ENCODE measurements at places on chromosomes 1 and 21.

DNA sequence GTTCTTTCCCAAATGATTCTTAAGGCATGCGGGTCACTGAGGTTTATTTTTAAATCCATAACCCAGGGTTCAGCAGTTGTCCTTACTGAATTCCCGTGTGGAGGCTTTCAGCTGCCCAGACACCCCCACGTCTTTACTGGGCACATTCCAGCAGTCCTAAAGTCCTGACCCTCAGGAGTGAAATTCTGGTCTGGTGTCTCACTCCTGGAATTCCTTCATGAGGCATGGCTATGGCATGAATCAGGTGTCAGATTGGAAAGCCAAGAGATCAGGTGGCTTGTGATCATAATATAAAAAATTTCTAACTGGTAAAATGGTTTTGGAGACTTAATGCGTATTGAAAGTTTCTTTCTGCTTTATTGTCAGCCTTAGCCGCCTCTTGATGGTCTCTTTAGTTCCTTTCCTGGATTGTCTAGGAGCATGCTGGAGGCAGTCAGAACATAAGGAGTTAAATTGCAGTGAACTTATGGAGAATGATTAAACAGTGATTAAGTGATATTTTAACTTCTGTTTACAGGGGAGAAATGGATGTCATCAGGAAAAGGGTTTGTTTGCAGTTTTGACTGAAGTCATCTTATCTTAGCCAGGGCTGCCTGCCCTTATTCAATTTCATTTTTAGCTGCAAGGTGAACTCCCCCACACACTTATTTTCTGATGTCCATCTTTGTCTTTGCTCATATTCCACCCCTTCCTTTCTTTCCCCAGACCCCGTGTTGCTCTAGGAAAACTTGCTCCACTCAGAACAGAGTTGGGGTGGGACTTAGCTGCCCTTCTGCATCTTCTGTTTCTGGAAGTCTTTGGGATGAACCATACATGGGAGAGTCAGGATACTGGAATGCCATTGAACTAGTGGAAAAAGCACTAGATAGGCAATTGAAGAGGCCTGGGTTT is 25.7 kb upstream of the MACF1 start:
- DNase-seq = no peak

GRCh38 chr1:156115514-156116374 is 1.2 kb downstream of the LMNA start:
- no peak for DNase-seq

DNA sequence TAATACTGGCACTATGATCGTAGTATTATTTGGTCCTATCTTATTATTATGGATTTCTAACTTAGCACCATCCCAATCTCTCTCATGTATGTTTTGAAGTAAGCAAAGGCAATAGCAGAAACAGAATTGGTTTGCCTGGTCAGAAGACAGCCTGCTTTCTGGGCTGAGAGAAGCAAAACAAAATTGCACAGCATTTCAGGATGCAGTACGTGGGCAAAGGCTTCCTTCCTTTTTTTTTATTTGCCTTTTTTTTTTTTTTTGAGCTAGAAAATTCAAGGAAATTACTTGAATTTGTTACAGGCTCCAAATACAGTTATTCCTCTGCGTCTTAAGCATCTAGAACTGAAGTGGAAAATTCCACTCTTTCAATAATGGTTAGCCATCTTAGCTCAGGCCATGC is 8.8 kb downstream of the CDA start:
- no peak for DNase-seq

DNA sequence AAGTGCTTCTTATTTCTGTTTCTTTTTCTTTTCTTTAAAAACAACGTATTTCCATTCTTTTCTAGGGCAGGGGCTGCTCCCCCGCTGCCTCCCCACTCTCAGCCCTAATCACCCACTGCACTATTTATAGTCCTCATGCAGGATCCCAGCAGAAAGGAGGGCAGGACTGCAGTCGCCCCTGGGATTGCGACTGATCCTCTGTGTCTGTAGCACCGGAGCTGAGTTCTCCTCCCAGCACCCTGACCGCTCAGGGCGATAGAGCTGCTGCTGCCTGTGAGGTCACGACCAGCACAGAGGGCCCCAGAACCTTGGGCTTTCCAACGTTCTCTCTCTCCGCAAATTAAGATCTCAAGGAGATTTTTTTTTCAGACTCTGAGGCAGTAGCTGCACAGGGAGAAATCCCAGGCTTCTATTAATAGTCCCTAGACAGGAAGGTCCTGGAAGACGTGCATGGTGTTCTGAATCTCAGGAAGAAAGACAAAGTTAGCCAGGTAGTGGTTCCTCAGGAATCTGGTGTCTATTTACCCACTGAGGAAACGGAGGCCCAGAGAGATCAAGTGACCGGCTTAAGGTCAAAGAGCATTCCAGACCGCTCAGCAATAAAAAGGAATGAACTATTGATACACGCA is 46.8 kb downstream of the PRAMEF20 start:
- DNase-seq = no peak

GRCh38 chr1:234756857-234757256 is 146.9 kb upstream of the IRF2BP2 start:
- DNase-seq = no peak

GRCh38 chr21:43864962-43865539 is at the start of gene AGPAT3:
TSS of gene AGPAT3 (plus strand) at chr21:43865223. CDS start at chr21:43959682, 94,459 bp downstream.
- no peak for DNase-seq

DNA sequence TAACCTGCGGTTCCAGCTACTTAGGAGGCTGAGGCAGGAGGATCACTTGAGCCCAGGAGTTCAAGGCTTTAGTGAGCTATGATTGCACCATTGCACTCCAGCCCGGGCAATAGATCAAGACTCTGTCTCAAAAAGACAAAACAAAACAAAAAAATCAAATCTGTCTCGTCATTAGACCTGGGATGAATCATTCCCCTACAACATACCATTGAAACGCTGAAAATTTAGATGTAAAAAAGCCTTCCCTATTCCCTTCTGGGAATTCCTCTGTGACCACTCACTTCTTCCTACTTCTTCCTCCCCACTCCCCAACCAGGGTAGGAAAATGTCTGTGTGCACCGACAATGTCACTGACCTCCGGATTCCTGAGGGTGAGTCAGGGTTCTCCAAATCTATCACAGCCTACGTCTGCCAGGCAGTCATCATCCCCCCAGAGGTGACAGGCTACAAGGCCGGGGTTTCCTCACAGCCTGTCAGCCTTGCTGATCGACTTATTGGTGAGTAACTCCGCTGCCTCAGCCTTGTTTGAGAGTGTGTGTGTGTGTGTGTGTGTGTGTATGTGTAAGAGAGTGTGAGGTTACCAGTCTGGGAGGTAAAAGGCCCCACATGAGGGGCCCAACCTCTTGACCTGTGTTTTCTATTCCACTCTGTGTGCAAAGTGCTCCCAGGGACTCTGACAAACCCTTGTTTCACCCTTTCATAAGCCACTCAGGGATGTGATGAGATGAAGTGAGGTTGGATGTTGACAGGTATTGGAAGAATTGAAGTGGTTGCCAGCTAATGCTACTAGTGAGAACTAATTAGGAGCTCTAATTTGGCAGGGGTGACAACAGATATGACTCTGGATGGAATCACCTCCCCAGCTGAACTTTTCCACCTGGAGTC is 16.3 kb upstream of the SARS1 start:
- peak; percentile 24 for DNase-seq

DNA sequence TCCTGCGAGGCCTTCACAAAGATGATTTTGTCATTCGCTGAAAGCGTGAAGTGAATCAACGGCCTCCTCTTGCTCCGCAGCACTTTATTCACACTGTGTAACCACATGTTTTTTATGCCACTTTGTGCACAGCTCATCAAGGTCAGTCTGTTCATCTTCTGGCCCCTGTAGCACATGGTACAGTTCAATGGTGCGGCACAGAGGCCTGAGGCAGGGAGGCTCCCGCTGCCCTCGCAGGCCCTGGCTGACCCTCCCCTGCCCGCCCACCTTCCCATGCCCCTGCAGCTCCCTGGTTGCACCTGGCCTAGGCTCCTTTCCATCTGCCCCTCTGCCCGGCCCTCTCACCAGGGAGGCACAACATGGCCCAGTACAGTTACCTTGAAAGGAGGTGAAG is 87.5 kb downstream of the CD247 start:
- DNase-seq = no peak

- no peak for DNase-seq
These were observed 37.5 kb downstream of the QSOX1 start for GRCh38 chr1:180192172-180192571.

DNA sequence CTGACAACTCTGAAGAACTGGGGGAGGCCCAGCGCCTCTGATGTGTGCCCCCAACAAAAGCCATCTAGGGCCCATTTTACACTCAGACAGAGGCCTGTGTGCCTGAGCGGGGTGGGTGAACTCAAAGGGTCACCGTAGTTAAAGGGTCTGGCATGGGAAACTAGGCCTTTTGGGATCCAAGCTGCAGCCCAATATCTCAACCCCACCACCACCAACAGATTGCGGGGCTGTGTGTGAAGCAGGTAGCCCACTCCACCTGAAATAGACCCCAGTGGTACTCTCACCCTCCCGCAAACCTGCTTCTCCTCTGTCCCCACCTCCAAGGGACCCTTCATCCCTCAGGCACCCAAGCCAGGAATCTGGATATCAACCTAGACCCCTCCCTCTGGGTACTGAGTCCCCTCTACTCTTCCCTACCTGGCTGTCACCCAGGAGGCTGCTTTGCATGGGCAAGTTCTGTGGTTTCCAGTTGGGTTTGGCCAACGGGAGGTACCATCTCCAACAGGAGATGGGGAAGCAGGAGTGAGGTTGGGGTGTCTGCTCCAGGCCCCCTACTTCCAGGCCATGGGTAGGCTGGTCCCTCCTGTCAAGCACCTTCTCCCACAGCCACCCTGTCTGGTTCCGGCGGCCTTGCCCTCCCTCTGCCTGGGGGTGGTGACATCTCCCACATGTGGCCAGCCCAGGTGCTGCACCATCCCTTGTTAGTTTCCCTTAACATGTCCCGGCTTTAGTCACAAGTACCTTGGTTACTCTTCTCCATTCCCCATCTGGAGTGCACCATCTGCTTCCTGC is 35.2 kb upstream of the LRP8 start:
- DNase-seq = no peak

DNA sequence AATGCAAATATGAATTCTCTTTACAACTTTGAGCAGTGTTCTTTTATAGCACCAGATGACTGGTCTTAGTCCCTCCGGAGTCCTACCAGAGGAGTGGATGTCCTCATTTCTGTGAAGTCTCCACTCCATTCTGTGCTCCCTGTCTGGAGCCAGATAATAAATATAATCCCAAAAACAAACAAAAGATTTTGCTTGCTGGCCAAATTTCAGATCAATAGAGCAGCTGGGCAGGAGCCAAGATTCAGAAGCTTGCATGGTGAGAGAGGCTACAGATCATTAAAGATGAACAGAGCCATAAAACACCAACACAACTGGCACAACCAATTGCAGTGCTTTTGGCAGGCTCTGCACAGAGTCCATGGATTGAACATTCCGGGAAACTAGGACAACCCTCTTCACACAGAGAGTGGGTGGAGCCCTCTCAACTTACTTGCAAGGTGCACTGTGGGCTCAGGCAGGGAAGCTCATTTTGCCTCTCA is 231.5 kb upstream of the SNX7 start:
- DNase-seq = no peak

GRCh38 chr1:113439277-113439670 is 49.0 kb downstream of the MAGI3 start:
- DNase-seq = no peak

DNA sequence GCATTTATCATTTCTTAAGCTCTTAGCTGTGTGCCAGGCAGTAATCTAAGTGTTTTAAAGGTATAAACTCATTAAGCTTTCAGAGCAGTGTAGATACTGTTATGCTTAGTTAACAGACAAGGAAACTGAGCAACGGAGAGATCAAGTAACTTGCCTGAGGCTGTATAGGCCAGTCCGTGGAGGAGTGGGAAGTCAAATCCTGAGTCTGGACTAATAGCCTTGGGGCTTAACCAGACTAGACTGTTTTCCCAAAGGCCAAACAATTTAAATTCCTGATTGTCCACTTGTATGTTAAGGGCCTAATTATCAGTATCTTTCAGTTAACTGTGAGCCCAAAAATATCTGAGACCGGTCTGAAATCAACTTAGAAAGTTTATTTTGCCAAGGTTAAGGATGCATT is 2.6 kb downstream of the IFNAR1 start:
- no peak for DNase-seq

- DNase-seq = no peak
These were observed at the start of gene C4BPB for GRCh38 chr1:207088701-207089626. TSS of gene C4BPB (plus strand) at chr1:207088860. CDS start at chr1:207089532, 672 bp downstream.

DNA sequence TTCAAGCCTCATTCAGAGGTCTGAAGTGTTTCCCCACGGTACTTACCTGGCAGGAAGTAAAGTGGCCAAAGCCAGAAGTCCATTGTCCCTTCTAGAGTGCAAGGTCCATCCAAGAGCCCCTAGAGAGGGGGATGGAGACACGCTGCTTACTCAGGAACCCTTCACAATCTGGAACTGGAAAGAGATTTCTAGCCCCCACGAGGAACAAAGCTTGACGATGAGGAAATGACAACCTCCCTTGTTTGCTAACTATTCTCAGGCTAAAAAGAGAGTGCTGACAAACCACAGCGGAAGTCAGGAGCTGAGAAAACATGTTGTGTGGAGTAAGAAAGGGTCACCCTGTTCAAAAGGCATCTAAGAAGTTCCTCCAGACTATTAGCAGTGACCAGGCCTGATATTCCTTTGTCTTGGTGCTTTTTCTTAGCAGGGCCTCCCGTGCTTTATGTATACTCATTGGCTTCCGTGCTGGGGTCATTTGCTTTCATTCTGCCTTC is at the start of gene FCMR:
Gene FCMR (minus strand): TSS at position 170 of the 494 bp plus-strand sequence. CDS start 87 bp downstream, at position 83.
- DNase-seq = no peak

DNA sequence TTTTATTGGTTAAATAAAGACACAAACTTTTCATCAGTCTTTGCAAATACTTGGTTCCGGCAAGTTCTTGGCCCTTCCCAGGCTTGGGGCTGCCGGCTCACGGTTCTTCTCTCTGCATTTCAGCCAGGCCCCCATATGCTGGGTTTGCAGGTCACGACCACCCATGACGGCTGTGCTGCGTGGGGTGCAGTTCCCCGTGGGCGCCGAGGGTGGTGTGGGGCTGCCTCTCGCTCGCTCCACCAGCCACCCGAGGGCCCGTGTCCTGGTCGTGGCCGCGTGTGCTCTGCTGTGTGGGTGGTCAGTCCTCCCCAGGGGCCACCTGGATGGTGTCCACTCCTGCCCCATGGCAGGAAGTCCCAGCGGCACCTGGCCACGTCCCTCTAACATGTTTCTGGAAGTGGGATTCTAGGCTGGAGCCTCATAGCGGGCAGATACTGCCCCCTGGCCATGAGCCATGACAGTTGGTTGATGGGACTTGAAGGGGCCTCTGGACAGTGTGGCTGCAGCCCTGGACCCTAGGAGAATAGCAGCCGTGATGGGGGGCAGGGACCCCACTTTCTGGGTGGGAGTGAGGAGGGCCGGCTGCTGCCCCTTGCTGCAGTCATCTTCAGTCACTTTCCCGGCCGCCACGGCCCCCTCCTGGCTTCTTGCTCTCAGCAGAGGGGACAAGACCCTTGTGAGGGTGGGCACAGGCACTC is 46.3 kb downstream of the SKI start:
- DNase-seq = no peak

DNA sequence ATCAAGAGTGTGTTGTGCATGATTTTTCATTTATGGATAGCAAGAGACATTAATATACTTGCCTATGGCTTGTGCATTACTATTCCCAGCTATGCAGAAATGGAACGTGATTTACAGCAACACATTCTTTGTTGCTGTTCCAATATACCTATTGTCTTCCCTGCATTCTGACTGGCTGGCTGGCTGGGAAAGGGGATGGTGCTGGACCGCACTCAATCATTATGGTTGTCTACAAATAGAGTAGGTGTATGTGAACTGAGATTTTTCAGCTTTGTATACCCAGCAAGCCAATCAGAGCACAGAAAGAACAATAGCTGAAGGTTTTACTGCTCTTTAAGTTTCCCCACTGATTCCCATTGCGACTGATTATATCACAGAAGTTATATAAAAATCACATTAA is 167.5 kb downstream of the ATG4C start:
- DNase-seq = no peak
